ENCODE measurements at places on chromosomes 5 and 9.

DNA sequence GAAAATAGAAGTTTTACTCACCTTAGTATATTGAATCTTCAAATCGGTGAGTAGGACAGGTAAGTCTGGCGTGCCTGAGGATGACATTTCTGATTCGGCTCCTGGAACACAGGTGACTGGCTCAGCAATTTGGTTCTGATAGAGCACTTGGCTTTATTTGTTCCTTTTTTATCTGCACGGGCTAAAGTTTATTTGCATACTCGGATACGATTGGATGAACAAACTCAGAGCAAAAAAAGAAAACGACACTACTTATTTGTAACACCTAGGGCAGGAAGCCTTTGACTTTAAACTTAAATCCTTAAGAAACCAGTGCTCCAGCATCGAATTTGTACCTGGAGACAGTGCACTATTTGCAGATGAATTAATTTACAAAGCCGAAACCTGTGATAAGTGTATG lies at the start of gene ALDH1A1:
ALDH1A1 (minus strand) TSS at position 140 of the 400 bp plus-strand sequence; CDS start at position 87, 53 bp downstream.
- DNase-seq: no peak

GRCh38 chr5:168059131-168059530 lies 232.3 kb upstream of the WWC1 start:
- DNase-seq: no peak

DNA sequence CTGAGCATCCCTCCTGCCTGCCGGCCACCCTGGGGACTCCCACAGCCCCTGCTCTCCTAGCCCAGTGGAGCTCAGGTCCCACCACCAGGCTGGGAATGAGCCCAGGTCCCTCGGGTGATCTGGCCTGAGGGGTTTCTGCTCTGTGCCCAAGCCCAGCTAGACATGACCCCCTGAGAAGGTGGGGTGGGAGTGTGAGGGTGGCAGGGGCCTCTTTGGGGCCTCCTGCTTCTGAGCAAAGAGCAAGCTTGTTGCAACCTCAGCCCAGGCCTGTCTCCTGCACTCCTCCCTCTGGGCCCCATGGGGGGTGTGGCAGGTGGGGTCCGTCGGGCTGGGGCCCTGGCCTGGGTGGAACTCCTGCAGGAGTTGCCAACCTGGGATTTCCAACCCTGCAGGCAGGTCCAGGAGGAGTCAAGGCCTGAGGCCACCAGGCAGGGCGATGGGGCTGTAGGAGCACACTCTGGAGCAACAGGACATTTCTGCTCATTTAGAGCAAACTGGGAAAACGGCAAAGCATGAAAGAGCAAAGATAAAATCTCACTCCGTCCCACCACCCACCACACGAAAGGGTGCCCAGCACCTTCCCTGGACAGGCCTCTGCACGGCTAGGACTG lies 11.4 kb upstream of the NRARP start:
- DNase-seq: no peak

DNA sequence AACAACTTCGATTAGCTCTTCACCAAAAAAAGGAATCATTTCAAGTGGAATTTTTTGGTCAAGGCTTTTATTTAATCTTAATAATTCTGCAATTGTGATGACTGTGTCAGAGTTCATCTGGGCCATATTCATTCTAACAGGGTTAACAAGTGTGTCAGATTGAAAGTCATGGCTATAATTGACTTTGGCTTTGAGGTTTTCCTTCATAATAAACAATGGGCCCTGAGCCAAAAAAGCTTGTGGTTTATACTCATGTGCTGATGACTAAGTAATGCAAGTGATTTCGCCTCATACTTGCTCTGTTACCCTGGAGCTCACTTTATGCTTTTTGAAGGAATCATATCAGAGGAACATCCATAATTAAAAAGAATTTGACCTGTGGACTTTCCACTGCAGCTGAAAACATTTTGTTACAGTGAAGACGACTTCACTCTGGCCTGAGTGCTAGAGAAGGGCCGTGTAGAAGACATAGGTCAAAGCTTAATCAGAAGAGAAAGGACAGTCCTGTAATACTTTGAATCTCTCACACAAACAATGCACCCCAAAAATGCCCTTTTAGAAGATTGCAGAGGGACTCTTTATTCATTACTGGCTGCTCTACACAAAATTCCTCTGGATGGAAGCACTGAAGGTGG lies 101.7 kb downstream of the GDNF start:
- DNase-seq: no peak

DNA sequence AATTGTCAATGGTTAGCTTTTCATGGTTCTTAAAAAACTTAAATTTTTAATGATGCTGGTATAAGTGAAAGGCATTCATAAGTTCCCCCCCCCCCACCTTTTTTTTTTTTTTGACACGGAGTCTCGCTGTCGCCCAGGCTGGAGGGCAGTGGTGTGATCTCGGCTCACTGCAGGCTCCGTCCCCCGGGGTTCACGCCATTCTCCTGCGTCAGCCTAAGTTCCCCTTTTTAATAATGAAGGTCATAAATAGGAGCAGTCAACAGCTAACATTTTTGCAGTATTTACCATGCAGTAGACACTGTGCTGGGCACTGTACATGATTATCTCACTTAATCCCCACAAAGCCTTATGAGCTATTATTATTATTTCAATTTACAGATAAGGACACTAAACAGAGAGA lies 556.3 kb downstream of the PDE4D start:
- no peak for DNase-seq

DNA sequence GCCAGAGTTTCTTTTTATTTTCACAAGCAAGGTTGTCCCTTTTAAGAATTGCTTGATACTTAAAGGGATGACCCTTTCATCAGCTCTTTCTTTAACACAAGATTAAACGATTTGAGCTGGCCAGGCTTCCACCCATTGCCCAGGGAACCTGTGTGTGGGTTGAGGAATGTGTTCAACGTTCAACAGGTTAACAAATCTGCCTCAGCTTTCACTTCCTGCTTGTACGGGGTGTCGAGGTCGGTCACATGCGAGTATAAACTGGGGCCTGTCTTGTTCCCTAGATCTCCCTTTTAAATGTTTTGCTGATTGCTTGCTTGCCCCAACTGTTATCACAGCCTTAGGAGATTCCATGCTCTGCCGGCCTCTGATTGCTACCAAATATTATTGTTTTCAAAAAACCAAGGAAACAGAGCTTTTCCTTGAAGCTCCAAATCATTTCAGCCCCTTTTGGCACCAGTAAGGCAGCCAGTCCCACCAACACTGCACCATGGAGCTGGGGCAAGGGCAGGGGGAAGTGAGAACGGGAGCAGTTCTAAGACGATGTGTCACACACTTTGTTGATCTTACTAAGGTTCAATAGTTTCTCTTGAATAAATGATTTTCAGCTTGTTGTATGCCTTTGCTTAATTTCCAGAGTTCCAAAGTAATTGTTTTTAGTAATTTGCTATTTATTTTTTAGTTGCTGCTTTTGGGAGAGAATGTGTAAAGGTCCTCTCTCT lies 10.7 kb upstream of the CLK4 start:
- no peak for DNase-seq

DNA sequence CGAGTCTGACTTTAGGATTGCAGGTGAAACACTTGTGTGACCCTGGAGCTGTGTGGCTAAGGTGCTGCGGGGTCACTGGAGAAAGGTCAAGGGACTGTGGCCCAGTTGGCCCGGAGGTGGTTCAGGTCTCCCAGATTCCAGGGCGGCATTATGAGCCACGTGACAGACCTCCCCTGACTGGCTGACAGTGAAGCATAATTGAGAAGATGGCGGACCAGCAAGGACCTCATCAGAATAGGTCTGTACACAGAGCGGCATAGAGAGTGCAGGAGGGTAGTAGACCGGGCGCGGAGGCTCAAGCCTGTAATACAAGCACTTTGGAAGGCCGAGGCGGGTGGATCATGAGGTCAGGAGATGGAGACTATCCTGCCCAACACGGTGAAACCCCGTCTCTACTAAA lies 815 bp upstream of the ODF2 start:
- DNase-seq: no peak

DNA sequence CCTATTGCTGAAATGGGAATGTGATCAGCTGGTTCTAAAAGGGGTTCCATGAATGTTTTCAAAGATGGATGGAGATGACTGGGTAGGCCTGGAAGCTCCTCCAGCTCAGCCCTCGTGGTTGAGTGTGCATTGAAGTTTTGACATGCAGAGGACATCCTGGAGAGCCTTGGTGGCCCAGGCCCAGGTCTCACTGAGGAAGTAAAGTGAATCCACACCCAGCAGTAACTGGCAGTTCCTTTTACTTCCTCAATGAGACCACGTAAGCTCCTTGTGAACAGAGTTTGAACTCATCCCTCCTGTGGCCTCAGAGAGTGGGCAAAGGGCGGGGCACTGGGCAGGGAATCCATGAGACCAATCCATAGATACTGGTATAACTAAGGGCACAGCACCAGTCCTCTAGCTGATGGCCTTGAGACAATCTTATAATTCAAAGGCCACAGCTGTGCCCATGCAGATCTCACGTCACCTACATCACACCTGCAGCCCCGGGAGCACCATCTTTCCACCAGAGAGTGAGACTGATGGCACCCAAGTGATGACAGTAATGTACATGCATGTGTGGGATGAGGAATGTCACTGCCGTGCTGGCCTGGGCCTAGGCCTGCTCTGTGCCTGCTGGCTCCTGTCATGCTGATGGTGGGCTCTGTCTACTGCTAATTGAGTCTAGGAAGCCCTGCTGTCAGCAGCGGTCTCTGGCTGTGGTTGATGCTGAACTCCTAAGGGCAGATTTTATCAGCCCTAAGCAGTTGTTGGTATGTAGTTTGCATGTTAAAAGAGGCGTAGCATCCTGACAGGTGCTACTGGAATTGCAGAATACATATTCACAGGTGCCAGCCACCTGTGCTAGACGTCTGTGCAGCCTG lies 257.8 kb downstream of the FSTL4 start:
- no peak for DNase-seq

GRCh38 chr9:90907056-90907445 lies 105.4 kb downstream of the SYK start:
- DNase-seq: no peak

DNA sequence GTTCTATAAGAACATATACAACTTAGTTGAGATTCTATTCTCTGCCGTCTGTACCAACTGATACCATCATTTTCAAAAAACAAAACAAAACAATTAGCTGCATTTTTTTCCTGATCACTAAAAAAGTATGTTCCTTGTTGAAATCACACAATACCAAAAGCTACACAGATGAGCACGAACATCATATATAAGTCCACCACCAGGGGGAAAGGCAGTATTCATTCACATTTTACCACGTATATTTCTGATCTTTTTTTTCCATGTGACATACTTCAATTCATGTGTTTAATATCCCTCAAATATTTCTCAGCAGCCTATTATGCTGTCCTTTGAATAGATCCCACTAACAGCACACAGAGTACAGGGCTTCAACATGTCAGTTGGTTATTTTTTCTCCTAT lies 40.6 kb downstream of the IRX2 start:
- DNase-seq: no peak

GRCh38 chr5:81751836-81752643 lies 1.1 kb upstream of the SSBP2 start:
- no peak for DNase-seq

DNA sequence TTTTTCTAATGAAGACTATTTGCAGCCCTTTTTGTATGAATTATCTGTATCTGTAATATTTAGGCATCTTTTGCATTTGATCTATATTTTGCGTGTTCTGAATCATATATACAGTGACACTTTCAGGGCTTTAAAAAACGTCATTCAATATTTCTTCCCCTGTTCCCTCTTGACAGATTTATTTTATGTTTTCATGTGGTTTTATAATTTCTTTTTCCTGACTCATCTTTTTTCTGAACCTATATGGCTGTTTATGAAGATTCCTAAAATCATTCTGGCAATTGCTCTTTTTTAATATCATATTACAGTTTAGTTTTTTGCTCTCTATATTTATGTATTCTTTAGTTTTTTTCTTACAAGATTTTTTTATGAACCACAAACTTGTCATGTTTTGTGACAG lies 67.6 kb downstream of the SMARCA2 start:
- no peak for DNase-seq

DNA sequence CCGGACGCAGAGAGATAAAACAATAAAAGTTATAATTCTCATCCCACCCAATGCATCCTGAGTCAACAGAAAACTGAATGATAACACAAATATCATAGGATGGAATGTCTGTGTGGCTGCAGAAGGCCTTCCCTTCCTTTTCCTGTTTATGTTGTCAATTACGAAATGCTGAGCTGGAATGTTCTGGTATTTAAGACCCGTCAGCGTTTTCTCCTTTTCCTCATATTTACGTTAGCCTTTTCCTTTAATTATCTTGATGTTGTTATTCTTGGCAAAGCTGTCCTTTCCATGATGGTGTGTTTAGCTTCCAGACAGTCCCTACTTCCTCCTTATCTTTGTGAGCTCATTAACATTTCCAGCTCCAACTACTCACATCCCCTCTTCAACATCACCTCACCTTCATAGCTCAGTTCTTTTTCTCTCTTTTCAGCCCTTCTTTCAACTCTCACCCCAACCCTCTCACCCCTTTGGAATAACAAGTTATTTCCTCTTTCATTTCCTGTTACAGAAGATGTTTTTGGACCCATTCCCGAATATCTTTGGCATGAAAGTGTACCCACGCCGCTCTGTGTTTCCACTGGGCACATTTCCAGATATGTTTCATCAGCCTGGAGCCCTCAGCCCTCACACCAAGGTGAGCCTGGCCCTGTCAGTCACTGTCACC lies 221.6 kb downstream of the NR2F1-AS1 start:
- DNase-seq: no peak

GRCh38 chr9:134414900-134415425 lies 88.7 kb downstream of the RXRA start:
- no peak for DNase-seq
